ENCODE measurements at places on chromosomes 3 and 15. TPM values are rescaled to one million over a fixed set of nuclear protein-coding genes. Genes with fewer than 3 reads are reported as not detected.

GRCh38 chr3:14691719-14692118, 16.8 kb downstream of the C3orf20 start:
- no peak for DNase-seq

GRCh38 chr3:76345878-76346277, 560.5 kb upstream of the ZNF717 start:
- no peak for DNase-seq

GRCh38 chr3:111944372-111944771, 34.5 kb upstream of the ABHD10 start:
- no peak for DNase-seq

- peak; percentile 34 for DNase-seq
Observed at GRCh38 chr3:14358426-14359211, 43.8 kb upstream of the SLC6A6 start.

DNA sequence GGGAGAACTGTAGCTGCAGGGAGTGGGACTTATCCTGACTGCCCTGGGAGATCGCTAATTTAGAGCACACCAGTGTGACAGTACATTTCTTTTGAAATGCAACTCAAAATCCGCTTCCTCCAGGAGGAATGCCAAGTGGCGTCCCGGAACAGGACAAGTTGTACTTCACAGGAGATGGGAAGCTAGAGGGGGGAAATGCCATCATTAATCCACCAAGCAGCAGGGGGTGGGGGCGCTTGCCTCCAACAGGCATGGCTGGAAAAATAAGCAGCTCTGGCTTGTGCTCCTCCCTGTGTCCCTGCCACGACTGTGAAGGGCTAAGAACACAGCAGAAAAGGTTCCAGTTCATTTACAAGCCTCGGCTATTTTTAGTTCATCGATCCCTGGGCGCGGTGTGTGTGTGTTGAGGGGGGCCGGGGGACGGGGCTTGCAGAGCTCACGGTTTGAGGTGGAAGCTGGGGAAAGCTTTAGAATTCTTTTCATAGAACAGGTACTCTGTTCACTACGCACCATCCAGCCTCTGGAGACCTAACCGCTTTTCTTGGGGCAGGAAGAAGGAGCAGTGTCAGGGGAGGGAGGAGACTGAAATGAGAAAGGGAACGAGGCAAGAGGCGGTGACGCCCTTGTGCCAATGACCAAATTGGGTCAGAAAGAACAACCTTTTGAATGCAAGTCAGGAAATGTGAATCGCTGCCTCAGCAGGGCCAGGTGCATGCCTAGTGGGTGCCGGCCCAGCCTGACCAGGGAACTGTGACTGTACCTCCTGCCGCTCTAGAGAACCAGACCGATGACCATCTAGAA, 51.8 kb upstream of the DGKG start:
- no peak for DNase-seq

- no peak for DNase-seq
Observed at GRCh38 chr15:52199271-52199670, 8.1 kb upstream of the GNB5 start.

DNA sequence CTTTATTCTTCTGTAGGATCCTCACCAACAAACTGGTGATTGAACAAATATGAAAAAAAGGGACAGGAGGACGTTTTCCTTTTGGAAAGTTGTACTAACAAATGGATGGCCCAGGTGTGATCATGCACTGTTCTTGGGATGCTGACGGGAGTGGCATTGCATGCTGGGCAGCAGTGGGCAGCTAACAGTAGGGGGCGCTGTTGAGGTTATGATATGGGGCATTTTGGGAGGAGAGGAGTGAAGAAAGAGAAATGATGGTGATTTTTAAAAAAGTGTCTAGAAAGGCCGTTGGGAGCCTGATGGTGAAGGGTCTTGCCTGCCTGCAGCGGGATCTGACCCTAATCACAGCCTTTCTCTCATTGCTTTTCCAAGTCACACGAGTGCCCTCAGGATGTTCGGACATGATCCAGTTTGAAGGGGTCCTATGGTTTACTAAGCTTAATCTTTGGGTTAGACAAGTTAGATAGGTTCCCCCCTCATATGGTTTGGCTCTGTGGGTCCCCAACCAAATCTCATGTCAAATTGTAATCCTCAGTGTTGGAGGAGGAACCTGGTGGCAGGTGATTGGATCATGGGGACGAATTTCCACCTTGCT, 46.2 kb upstream of the PRTG start:
- DNase-seq = no peak

GRCh38 chr3:132544130-132544529, 52.9 kb upstream of the ACKR4 start:
- no peak for DNase-seq

GRCh38 chr15:99719096-99719541, 14.1 kb downstream of the LYSMD4 start:
- no peak for DNase-seq

DNA sequence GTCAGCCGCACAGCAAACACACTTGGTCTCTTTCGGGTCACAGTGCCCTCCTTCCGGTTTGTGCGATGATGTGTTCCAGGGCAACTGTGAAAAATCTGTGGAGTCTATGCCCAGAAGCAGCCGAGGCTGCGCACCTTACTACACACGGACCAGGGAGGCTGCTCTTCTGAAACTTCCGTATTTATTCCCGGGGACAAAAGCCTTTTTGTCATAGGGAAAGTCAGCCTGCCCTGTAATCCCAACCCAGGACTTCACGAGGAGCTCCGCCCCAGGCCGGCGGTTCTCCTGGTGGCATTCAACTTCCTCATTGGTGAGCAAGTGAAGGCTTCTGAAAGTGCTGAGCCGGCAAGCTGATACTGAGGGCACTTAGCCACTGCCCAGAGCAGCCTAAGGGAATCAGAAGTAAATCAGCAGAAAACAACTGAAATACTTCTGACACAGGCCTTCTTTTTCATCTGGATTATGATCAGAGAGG, 126.5 kb downstream of the FMN1 start:
- DNase-seq = no peak

- DNase-seq = no peak
Observed at GRCh38 chr15:81026836-81027599, 26.3 kb downstream of the TLNRD1 start.

GRCh38 chr3:30333903-30334302, 272.5 kb upstream of the TGFBR2 start:
- DNase-seq = no peak

GRCh38 chr15:75836959-75837334, 6.3 kb upstream of the UBE2Q2 start:
- DNase-seq = no peak

GRCh38 chr3:38117163-38117716, 19.7 kb downstream of the ACAA1 start:
- DNase-seq = no peak

DNA sequence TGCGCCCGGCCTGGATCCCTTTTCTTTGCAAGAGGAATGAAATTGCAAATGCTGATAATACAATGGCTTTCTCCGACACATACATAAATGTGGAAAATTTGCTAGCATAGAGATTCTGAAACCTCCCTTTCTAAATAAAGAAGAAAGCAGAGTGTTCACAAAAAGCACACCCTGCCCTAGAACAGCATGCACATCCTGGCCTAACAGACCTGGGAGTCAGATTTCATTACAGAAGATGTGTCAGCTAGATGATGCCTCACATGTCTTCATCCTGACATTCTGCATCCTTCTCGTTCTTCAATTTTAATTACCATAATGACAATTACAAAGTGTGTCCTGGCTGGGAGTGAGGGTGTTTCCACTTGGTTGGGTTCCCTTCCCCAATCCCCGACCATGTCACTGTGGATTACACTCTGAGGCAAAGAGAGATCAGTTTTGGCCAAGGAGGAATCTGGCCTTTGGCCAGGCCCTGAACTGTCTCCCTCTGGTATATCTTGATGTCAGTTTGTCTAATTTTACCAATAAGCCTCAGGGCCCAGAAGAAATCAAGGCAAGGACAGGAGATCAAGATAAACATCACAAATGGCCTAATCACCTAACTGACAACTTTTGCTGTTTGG, 104.9 kb upstream of the SPATA12 start:
- no peak for DNase-seq

GRCh38 chr3:4741404-4742307, 237.6 kb upstream of the BHLHE40 start:
- peak; percentile 45 for DNase-seq

DNA sequence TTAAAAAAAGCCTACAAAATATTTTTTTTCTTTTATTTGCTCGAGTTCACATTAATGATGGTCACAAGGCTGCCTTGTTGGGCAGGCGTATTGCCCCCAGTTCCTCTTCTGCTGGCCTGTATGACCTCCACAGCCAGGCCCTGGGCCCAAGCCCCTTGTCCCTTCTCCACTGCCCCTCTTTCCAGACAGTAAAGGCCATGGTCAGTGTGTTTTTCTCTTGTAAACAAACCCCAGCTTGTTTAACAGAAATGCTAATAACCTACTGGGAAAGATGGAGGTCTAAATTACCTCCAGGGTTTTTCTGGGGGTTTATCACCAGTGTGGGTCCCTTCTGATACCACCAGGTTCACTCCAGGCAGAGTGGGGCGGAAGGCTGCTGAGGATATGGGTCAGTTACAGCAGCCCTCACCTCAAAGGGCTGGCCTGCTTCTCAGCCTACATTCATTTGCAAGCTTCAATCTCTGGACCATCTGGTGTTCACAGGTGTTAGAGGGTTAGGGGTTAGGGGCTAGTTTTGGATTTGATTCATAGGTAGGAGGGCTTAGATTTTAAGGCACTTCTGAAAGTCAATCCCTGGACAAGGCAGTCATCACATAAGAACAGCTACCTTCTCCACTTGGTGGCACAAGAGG, 2.0 kb upstream of the MANF start:
- DNase-seq = no peak

- DNase-seq = no peak
Observed at GRCh38 chr15:60128710-60129109, 124.6 kb downstream of the FOXB1 start.

GRCh38 chr3:169777822-169778221, 4.6 kb downstream of the MYNN start:
- DNase-seq = no peak

DNA sequence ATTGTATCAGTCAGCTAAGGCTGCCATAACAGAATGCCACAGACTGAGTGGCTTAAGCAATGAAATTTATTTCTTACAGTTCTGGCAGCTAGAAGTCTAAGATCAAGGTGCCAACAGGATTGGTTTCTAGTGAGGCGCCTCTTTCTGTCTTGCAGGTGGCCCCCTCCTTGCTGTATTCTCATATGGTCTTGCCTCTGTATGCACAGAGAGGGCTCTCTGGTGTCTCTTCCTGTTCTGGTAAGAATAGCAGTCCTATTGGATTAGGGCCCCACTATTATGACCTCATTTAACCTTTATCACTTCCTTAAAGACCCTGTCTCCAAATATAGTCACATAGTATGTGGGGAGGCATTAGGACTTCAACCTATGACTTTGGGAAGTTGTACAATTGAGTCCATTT, 253.9 kb downstream of the EDEM1 start:
- DNase-seq = no peak

GRCh38 chr3:136277115-136277514, 27.0 kb downstream of the PCCB start:
- DNase-seq = no peak

CIDEC gene
- polyA plus RNA-seq = not detected

TGM5 gene
- polyA plus RNA-seq = not detected

SCN11A gene
- polyA plus RNA-seq = 7.3 TPM

CGNL1 gene
- 9.9 TPM for polyA plus RNA-seq

RPL22L1 gene
- 48.6 TPM for polyA plus RNA-seq

CDCP1 gene
- polyA plus RNA-seq = 0.15 TPM

SLC22A13 gene
- 0.13 TPM for polyA plus RNA-seq

AP3B2 gene
- polyA plus RNA-seq = 0.48 TPM

PLSCR2 gene
- not detected for polyA plus RNA-seq

SEC11A gene
- 305 TPM for polyA plus RNA-seq

CHSY1 gene
- 36.0 TPM for polyA plus RNA-seq

TMEM212 gene
- 0.36 TPM for polyA plus RNA-seq

GOLGA6D gene
- not detected for polyA plus RNA-seq

TMEM62 gene
- polyA plus RNA-seq = not detected

ERC2 gene
- polyA plus RNA-seq = 0.87 TPM

CPNE9 gene
- polyA plus RNA-seq = not detected

OR5K4 gene
- polyA plus RNA-seq = not detected

MUSTN1 gene
- polyA plus RNA-seq = 171 TPM

NR1D2 gene
- not detected for polyA plus RNA-seq

UCN2 gene
- polyA plus RNA-seq = not detected

Measured in muscle of arm (tissue), 14 donors.